ENCODE measurements at places on chromosomes 5 and 9. TPM values are rescaled to one million over a fixed set of nuclear protein-coding genes. Genes with fewer than 3 reads are reported as not detected.

The ARAP3 gene
- 6.1 TPM for total RNA-seq

The FGFR4 gene
- 0.43 TPM for total RNA-seq

The RETREG1 gene
- 0.66 TPM for total RNA-seq

The PRSS3 gene
- total RNA-seq: 8.0 TPM

The F2RL2 gene
- total RNA-seq: 6.6 TPM

The RHOBTB3 gene
- total RNA-seq: 196 TPM
